Esophagus squamous epithelium (tissue), 5 donors: ENCODE measurements at places on chromosomes 3 and 15.

DNA sequence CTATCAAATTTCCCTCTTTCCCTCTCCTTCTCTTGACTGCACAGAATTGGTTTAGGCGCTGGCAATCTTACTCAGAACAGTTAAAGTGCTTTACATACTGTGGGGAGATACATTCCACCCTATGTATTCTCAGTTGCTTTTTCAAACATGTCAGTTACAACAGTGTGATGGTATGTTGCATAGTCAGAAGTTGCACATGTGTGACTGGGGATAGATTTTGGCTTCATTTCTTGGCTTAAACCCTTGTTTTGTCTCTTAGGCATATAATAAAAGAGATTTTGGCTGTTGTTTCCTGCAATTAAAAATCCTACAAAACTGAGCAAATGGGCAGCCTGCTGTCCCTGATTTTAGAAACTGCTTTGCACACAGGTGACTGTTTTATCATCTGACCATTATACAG is 86.7 kb downstream of the PIK3R4 start:
- DNase-seq = no peak

DNA sequence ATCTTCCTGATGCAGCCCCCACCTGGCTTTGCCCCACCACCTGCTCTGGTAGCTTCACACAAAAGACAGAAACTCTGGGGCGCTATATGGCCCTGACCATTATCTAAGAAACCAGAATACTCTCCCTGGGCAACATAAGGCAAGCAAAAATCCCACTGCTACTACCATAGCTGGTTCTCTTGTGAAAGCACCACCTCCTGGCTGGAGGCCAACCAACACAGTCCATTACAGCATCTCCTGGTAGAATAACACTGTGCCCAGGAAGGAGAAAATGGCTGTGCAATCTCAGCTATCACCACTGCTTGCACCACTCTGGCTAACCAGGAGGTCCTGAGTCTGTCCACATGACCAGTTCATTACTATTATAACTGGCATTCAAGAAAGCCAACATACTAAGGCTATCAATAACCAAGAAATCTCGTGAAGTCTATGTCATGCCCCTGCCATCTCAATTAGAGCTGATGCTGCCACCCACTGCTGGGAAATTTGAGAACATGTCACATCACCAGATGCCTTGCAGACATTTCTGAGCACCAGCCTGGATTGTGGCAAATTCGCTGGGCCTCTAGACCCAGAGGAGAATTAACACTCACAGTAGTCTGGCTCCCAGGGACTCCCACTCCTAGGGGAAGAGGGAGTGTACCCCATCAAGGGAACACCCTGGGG is 1114.8 kb downstream of the ROBO2 start:
- DNase-seq = no peak

- no peak for DNase-seq
These were observed 18.8 kb upstream of the BCL6 start for GRCh38 chr3:187763850-187764648.

DNA sequence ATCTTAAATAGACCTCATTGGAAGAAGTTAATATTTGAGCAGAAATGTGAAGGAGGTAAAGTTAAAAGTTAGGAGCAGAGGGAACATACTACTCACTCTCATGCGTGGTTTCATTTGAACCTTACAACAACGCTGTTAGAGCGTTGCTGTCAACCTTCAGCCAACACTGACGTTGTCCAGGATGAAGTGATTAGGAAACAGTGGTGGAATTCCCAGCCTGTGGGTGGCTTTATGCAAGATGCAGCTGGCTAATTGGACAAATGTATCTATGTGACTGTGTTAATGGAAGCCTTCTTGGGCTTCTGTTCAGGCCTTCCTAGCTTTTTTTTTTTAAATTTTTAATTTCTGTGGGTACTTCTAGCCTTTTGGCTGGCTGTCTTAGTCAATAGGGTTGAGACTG is 40.5 kb downstream of the PTPRG start:
- DNase-seq = no peak

DNA sequence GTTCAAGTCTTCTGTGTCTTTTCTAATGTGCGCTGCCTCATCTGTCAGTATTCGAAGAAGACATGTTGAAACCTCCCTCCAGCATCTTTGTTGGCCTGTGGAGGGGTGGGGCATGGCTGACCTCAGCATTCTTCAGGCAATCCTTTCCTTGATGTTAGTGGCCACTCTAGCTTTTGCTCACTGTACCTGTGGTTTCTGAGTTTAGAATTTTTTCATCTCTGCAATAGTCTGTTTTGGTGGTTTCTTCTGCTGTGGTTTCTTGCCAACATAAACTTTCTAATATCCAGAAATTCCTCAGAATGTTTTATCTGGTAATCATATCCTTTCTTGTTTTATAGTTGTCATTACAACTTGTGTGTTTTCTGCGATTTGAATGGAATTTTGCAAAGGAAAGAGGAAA is 251.3 kb upstream of the NR2E3 start:
- no peak for DNase-seq

- DNase-seq = no peak
These were observed 15.9 kb upstream of the LCMT2 start for GRCh38 chr15:43346305-43346704.

DNA sequence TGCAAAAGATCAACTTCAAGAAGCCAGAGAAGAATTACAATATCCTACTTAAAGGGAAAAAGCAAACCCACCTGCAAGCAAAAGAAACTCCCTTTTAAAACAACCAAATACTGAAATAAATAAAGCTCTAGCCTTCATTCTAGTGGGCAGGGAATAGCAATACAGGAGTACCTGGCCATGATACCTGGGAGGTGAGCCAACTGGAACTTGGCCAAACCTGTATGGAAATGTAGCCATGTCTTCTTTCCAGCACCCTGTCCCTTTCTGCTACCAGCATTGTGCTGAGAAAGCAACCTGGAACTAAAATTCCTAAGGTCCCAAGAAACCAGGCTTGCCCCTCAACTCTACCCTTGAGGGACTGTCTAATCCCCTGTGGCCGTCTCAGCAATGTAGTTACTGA is 530.0 kb downstream of the EPHB1 start:
- DNase-seq = no peak

DNA sequence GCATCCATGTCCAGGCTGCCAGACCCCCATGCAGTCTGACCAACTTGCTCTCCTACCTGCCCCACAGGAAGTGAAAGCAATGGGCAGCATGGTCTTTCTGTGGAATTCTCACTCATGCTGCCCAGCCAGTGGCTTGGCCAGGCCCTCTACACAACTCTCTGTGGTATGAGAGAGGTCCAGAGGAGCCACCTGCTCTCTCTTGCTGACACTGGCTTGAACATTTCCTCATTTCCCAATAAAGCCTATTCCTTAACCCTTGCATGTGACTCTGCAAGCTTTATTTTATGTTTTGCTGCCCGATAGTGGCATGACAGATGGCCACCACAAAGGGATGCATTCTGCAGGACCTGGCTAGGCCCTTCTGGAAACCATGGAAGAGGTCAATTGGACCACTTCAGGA is 53.8 kb downstream of the CCR1 start:
- DNase-seq = no peak

DNA sequence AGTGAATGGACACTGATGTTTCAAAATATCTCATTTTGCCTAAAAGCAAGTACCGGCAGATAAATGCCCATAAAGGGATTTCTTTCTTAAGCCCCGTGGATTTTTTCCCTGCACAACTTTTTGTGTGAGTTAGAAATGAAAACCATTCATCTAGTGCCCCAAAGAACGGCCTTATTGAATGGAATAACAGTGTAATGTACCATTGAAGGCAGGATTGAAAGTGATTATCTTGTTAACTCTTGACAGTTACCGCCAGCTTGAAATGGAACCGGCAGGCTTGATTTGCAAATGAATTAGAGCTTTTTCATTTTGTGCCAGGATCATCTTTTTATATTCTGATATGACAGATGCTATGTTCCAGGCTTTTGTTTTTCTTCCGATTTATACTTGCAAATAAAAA is 162.2 kb downstream of the RSRC1 start:
- no peak for DNase-seq

DNA sequence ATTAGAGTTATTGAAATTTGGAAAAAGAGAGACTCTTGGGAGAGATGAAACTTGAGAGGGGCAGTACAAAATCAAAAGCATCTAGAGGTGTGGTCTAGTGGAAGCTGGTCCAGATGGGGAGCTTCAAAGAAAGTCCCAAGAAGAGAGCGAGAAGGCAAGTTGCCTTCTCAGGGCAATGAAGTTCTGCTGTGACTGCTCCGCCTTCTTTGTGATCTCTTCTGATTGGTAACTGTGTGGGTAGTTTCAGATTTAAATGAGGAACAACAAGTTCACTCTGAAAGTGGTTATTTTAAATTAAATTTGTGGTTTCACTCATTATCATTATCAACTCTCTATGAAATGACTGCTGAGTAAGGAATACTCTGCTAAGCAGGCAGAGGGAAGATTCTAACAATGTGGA is 233.3 kb downstream of the NLGN1 start:
- no peak for DNase-seq

DNA sequence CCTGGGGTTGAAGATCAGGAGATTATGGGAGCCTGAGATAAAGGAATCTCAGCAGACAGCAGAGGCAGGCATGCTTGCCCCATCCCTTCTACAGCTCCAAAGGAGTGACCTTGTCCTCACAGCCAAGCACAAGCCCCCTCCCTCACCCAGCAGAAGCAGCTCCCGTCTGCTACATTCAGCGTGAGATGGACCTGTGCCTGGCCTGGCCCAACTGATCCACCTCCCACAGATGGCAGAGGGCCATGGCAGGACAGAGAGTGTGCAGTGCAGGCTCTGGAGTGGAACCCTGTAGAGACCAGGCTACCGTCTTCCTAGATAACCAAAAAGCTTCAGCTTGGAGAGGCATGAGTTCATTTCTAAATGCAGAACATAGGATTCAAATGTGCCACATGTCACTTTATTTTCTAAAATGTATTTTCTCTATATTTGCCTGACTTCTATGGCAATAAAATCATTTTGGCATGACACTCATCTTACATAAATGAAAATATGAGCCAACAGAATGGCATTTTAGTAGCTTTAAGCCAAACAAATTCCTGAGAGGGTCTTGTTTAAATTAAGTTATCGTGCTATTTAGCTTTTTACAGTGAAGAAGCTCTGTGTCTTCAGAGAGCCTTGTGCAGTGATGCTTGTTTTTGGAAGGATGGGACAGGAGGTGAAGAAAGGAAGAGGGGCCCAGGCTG is 43.7 kb downstream of the SLC12A8 start:
- no peak for DNase-seq

DNA sequence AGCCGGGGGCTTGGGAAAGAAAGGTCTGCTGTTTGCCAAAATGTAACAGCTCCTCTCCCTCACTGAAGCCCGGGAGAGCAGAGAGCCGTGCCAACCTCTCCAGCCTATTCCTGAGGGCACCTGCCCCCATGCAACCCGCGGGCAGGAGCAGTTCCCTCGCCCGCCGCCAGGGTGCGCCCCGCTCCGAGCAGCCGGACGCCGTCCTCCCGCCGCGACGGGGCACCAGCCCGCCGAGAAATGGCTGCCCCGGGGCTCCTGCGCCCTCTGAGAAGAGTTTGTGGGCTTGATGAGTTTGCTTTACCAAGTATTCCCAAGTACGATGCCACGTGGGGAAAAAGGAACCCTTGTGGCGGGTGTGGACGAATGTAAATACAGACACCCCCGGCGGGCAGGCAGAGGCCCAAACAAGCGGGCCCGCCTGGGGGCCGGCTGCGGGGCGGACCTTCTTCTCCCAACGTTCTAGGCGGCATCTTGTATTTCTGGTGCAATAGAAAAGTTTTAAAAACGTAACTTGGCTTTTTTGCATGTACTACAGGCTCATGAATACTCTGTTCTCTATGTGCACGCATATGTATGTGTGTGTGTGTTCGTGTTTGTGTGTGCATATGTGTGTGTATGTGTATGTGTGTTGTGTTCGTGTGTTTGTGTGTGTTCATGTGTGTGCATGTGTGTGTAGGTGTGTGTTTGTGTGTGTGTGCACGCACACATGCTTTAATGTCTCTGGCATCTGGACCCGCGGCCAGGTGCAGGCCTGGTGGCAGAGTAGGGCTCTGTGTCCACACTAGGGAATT is 162.9 kb downstream of the CHSY1 start:
- DNase-seq = no peak

- no peak for DNase-seq
These were observed 17.9 kb upstream of the ADIPOQ start for GRCh38 chr3:186824430-186825139.

- no peak for DNase-seq
These were observed 16.2 kb downstream of the DPH3 start for GRCh38 chr3:16248556-16248955.
